ENCODE measurements at places on chromosomes 4 and X.
A peak's percentile ranks its signal among the peaks of the same experiment; 100 is the strongest.

DNA sequence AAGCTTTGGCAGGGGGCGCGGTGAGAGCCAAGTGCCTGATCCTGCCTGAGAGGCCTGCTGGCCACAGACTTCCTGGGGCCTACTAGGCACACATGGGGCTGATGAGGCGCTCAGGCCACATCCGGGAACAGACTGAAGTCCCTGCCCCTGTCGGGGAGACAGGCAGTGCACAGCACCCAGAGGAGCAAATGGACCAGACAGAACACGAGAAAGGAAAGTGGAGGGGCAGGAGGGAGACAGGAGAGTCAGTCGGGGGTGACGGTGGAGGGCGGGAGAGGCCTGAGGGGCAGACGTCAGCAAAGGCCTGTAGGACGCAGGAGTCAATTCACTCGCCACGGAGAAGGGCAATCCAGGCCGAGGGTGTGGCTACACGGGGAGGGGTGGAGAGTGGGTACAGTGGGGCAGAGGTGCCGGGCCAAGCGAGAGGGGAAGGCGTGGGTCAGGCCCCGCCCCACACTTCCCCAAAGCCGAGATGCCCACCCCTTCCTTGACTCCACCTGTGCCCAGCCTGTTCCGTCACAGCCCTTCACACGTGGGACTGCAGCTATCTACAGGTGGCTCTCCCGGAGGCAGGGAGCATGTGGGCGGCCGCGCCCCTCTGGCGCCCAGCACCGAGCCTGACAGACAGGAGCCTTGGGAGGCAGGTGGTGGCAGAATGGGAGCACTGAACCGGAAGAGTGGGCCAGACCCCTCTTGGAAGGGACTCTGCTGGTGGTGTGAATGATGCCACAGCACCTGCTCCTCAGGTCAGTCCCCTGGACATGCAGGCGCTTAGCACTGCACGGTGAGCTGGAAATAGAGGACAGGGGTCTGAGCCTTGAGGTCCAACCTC, 20.5 kb downstream of the NOP14 start:
- no peak for DNase-seq

DNA sequence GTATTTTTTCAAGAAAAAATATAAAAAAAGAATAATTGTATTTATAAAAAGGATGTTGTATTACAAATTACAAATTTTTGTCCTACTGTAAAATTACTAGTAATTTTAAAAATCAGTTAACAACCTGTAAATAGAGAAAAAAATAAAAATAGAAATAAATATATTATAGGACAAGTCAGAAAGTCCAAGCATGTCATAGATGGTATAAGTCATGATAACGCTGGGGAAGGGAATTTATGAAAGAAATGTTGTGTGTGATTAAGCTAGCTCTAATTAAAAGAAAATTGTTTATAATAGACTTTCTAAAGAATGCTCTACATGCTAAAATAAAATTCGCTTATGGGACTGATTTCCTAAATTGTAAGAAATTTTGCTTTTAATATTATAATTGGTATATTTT, 2329.9 kb downstream of the ARAP2 start:
- DNase-seq, result no peak

DNA sequence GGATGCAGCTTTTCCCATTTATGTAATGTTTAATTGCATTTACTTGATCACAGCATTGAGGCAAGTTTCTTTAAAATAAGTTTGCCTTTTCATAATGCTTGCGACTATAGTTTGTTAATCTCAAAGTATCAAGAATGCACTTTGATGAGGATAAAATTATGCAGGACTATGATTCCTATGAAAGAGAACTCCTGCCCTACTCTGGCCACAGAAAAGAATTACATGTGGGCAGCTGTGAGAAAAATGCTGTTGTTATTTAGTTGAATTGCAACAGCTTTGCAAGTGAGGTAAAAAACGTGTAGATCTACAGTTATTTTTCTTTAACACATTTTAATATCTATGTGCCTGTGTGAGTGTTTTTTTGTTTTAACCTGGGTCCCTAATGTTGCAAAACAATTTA, 12.5 kb upstream of the OSTC start:
- no peak for DNase-seq

- no peak for DNase-seq
Measured at GRCh38 chr4:43242606-43243005, 350.1 kb downstream of the GRXCR1 start.

GRCh38 chrX:119503484-119503861, 35.2 kb downstream of the SLC25A5 start:
- no peak for DNase-seq

GRCh38 chr4:188434643-188435042, 295.4 kb downstream of the TRIML1 start:
- DNase-seq, result no peak

- DNase-seq, result peak; percentile 57
Measured at GRCh38 chrX:153688911-153689590, 1.3 kb downstream of the SLC6A8 start.

DNA sequence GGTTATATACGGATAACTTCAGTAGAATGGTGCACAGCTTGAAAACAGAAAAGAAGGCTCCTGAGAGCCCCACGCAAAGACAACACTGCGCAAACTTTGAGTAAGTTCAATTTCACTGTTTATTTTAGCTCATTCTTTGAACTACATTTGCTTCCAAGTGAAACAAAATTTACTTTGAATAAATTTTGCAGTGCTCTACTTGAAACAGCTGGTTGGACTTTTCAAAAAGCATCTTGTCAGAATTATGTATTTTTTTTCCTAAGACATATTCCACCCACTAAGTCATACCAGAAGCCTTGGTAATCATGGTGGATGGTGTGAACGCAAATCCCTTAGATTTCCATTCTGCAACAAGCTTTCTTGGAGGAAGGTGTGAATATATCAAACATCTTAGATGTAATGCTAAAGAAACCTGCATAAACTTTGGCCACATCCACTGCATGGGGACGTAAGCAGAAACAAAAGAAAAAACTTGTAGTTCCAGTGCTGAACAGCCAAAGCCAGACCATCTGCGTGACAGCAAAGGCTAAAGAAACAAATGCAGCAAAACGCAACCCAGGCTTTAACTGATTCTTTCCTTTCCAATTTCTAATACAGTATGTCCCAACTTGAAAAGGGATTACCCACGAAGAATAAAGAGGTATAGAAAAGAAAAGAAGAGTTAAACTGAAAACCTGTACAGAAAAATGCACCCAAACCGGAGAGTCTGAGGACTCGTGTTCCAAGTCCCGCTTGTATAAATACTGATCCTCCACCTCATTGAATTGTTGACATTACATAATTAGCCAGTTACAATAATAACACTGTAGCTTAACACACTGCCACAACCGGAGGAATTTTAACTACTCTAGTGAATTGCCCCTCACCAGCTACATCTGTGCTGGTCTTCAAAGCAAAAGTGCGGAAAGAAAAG, 90.9 kb downstream of the SH3RF1 start:
- no peak for DNase-seq

GRCh38 chr4:151315212-151315886, 10.1 kb downstream of the SH3D19 start:
- DNase-seq, result no peak

- no peak for DNase-seq
Measured at GRCh38 chr4:108742451-108743420, 20.1 kb downstream of the ETNPPL start.

DNA sequence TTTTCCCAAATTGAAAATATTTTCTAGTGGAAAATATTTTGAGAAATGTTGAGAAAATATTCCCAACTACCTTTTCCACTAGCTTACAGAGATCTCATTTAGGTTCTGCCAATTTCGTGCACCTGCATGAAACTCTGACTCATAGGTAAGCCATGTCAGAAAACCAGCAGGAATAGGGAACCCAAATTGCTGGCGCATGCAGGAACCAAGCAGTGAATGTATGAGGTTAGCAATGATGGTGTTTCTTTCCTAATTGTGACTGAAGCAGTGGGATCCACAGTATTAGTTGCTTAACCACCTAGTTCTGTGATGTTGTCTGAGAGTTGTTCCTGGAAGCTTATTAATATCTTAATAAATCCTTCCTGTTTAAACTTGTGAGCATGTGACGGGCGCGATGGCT, 381.0 kb upstream of the TRAM1L1 start:
- no peak for DNase-seq

GRCh38 chr4:47972181-47972580, 44.3 kb downstream of the CNGA1 start:
- DNase-seq, result no peak

- DNase-seq, result peak; percentile 51
Measured at GRCh38 chr4:48481581-48481980, 1.6 kb upstream of the SLC10A4 start.

GRCh38 chr4:15756361-15756861, 21.7 kb upstream of the CD38 start:
- no peak for DNase-seq

DNA sequence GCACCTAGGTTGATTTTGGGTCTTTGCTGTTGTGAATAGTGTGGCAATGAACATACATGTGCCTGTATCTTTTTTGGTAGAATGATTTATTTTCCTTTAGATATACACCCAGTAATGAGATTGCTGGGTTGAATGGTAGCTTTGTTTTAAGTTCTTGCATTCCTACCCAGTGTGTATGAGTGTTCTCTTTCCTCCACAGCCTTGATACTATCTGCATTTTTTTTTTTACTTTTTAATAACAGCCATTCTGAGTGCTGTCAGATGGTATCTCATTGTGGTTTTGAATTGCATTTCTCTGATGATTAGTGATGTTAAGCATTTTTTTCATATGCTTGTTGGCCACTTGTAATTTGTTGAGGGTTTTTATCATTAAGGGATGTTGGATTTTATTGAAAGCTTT, 351.8 kb upstream of the GNPDA2 start:
- no peak for DNase-seq

DNA sequence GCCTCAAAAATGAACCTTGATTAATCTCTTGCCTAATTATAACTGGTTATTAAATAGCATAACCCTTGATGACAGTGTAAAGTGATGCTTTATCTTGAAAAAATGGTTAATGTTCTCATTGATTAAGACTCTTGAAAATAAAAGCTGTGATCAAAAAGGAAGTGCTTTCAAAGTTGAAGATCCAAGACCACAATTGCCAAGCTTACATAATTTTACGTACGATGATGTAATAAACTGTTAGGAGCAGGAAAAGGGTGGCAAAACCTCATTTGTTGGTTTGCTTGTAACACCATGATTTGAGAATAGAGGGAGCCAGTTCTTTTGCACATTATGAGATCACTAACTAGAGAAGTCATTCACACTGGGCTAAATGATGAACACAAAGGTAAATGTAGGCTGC, 322.2 kb downstream of the ADGRL3 start:
- DNase-seq, result no peak

- no peak for DNase-seq
Measured at GRCh38 chr4:102678107-102678506, 82.7 kb downstream of the MANBA start.

- no peak for DNase-seq
Measured at GRCh38 chr4:8278421-8279287, 9.1 kb downstream of the HTRA3 start.

DNA sequence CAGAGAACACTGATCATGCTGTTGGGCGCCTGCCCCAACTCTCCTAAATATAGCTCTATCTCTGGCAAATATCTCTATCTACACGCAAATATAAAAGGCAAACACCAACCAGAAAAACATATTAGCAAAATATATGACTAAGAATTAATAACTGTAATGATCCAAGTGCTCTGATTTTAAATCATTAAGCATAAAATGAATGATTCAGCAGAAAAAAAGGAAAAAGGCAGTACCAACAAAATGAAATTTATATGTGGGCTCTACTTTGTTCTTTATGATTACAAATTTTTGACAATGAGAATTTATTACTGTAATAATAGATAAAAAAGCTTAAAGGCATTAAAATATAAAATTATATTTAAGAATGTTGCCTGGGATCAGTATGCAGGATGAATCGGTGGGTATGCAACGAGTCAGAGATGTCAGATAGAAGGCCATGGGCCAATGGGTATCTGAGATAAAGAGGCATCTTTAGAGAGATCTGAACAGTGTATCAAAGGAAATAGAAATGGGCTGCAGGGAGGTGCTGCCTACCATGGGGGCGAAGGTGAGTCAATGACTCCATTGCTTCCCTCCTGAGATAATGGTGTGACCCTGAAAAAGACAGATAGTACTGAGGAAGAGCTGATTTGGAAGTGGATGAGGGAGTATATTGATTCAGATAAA, 234.8 kb downstream of the SCFD2 start:
- no peak for DNase-seq

- DNase-seq, result no peak
Measured at GRCh38 chr4:61067381-61067780, 132.7 kb upstream of the ADGRL3 start.

DNA sequence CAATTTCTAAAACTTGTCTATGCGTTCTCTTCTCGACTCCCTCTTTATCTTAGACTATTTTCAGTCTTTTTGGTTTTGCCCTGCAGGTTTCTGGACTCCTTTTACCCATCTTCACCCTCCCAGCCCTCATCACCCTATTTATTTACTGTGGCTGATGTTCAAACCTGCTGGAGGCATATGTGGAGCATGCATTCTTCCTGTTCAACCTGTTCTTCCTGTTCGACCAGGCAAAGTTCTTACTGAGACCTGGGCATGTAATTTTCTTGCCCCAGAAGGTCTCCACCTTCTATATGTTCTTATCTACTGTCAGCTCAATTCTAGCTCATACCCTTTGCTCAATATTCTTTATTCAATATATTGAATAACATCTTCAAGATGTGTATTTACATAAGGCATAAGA, 69.4 kb upstream of the AGA start:
- DNase-seq, result no peak

DNA sequence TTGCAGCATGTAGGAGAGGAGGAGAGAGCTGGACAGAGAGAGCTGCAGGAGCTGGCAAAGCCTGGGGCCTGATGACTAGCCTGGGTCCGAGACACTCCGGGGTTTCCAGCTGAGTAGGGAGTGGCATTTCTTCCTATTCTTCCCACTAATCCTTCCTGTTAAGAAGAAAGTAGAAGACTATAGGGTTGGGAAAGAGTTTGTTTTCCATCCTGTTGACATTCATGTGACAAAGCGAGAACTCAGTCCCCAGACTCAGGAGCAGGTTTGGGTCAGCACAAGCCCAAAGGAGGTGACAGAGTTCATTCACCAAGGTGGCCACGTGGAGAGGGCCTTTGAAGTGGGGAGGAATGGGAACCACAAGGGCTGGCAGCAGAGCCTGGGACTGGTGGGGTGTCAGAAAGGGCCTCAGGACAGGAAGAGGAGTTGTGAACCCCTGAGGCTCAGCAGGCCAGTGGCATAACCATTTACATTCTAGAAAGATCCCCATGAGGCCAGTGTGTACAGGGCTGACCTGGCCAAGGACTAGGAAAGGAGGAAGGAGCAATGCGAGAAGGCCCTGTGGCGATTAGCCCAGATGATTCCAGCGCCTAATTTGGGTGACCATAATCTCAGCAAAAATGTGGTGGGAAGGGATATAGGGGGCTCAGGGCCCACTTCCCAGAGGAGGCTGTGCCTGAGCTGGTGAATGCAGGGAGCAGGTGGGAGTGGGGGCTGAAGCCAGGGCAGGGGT, 3.3 kb upstream of the HAUS3 start:
- DNase-seq, result no peak

- no peak for DNase-seq
Measured at GRCh38 chrX:130413415-130413814, 11.6 kb downstream of the RBMX2 start.

GRCh38 chrX:13121020-13121555, 76.7 kb upstream of the FAM9C start:
- no peak for DNase-seq

GRCh38 chr4:151638295-151638858, 122.4 kb downstream of the GATB start:
- DNase-seq, result no peak

Data from BE2C (cell line).